ENCODE measurements at places on chromosomes 5 and 9.

- no peak for DNase-seq
Measured at GRCh38 chr5:170570476-170570875, 66.7 kb downstream of the KCNIP1 start.

- no peak for DNase-seq
Measured at GRCh38 chr9:113712053-113712452, 164.1 kb upstream of the ZNF618 start.

DNA sequence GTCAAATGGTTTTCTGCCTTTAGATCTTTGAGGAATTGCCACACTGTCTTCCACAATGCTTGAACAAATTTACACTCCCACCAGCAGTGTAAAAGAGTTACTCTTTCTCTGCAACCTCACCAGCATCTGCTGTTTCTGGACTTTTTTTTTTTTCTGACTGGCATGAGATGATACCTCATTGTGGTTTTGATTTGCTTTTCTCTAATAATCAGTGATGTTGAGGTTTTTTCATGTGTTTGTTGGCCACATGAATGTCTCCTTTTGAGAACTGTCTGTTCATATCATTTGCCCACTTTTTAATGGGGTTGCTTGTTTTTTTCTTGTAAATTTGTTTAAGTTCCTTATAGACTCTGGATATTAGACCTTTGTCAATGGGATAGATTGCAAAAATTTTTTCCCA is 129.2 kb upstream of the PTGER4 start:
- DNase-seq: no peak

- DNase-seq: no peak
Measured at GRCh38 chr5:178196986-178197385, 7.3 kb upstream of the HNRNPAB start.

DNA sequence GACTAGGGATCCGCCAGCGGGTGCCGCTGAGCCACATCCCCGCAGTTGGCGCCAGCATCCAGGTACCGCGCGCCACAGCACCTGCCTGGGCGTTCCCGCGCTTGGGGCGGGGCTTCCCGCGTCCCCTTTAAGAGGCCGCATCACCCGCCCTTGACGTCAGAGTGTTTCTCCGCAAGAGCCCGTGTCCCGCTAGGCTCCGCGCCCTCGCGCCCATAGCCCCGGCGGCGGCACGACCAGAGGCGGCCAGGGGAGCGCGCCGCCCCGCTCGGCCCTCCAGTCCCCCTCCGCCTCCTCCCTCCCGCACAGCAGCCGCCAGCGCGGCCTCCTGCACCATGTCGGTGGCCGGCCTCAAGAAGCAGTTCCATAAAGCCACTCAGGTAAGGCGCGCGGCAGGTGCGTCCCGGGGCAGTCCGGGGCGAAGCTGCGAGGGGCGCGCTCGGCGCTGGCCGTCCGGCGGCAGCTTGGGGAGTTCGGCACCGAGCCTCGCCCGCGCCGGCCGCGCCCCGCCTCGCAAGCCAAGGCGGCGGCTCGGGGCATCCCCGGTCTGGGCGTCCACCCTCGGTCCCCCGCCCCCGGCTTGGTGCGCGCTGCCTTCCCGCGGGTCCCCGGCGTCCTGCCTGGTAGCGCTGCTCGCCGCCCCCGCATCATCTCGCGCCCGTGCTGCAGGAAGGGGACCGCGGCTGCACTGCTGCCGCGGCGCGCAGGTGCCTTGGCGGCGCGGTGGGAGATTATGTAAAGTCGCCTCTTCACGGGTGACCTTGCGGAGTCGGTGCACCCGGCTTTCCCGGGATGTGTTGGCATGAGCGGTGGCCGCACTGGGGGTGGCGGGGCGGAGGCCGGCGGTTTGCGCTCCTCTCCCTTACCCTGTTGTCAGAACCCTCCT is at the start of gene SH3GL2:
Gene SH3GL2 (plus strand): TSS at position 156 of the 883 bp plus-strand sequence.
- DNase-seq: no peak

DNA sequence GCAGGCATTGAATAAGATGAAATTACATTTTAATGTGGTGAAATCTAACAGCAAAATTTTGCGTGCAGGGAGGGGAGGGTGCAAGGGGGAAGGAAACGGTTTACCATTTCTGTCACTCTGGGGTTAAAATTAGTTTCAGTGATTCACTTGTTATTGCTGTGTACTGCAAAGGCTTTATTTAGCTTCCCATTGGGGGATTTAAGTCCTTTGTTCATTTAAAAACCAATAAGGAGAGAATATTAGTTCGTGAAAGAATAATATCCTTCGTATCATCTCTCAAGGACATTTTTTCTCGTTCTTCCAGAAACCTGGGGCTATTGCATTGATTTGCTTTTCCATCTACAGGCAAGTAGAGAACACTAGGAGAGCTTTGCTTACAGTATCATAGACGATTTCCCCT is 667.8 kb upstream of the RGMB start:
- DNase-seq: no peak

DNA sequence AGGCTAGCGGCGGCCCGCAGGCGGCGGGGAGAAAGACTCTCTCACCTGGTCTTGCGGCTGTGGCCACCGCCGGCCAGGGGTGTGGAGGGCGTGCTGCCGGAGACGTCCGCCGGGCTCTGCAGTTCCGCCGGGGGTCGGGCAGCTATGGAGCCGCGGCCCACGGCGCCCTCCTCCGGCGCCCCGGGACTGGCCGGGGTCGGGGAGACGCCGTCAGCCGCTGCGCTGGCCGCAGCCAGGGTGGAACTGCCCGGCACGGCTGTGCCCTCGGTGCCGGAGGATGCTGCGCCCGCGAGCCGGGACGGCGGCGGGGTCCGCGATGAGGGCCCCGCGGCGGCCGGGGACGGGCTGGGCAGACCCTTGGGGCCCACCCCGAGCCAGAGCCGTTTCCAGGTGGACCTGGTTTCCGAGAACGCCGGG is 253 bp downstream of the SLC12A2 start:
- DNase-seq: no peak

DNA sequence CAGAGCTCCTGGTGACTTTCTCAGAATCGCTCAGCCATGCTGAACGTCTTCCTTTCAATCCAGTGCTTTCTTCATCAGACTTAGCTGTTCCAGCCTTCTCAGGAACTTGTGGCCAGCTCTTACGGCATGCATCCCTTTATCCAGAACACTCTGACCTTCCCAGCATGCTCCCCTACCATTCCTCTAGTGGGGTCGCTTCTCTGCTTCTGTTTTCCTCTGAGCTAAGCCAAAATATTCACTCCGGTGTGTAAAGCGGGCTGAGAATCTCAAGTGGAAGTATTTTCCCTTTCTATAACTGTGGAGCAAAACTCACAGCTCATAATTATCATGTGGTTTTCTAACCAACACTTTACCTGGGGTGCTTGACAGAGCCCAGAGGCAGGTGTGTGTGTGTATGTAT is 6.2 kb downstream of the DCANP1 start:
- no peak for DNase-seq

- no peak for DNase-seq
Measured at GRCh38 chr9:131981116-131981776, 98.4 kb downstream of the MED27 start.

GRCh38 chr9:105444130-105444529 is 3.7 kb upstream of the FSD1L start:
- no peak for DNase-seq

DNA sequence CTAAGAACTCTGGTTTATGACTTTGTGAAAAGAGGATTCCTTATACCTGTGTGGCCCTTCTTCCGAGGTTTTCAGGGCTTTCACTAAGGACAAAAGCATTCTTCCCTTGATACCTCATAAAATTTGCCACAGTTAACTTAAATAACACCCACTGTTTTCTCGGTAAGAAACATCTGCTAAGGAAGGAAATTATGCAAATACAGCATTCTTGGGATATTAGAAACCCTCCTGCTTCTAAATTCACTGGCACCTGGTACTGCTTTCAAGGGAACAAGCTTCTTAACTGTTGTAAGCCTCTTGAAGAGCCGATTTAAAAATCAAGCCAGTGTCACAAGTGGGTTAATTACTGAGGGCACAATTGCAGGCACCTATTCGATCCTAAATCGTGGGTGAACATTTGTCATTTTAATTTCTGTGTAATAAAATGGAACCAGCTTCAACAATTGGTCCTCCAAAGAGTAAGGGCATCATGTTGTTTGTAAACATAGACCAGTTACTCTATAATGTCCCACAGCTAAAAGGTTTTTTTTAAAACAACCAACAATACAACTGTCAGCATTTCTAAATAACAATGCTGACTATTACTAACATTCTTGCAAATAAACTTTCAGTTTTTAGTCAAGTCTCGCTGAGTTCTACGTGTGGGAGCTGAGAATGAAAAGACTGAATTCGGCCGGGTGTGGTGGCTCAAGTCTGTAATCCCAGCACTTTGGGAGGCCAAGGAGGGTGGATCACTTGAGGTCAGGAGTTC is 26.6 kb downstream of the AK3 start:
- peak; percentile 3 for DNase-seq

- DNase-seq: peak; percentile 20
Measured at GRCh38 chr5:176389135-176390123, 878 bp downstream of the HIGD2A start.

- no peak for DNase-seq
Measured at GRCh38 chr9:95772320-95773052, 103.0 kb upstream of the ERCC6L2 start.

GRCh38 chr9:130815242-130815808 is 19.7 kb upstream of the ABL1 start:
- DNase-seq: no peak

DNA sequence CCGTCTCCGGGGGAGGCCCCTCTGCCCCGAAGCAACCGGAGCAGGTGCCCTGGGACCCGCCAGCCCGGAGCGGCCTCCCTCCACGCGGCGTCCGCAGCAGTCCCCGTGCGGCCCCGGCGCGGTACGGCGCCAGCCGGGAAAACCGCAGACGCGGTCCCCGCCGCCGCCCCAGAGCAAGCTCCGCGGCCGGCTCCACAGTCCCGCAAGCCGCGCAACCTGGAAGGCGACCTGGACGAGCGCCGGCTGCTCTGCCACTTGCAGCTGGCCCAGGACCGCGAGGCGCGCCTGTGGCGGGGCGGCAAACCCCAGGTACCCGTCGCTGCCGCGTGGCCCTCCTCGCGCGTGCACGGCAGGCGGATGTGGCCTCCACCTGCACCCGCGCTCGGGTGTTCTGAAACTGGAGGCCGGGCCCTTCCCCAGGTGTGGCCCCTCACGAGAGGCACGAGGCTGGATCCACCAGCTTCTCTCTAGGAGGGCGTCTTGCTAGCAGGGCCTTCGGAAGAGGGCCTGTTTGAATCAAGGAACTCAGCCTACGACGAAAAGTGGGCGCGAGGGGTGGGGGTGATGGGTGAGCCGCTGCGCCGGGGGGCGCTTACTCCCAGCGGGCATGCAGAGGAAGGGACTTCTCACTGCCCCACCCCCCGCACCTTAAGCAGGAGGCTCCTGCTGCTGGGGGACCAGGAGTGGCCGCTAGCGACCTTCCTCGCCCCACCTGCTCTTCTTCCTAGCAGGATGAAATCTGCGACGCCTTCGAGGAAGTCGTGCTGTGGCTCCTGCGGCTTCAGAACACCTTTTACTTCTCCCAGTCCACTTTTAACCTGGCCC is 602 bp downstream of the CCNI2 start:
- no peak for DNase-seq

DNA sequence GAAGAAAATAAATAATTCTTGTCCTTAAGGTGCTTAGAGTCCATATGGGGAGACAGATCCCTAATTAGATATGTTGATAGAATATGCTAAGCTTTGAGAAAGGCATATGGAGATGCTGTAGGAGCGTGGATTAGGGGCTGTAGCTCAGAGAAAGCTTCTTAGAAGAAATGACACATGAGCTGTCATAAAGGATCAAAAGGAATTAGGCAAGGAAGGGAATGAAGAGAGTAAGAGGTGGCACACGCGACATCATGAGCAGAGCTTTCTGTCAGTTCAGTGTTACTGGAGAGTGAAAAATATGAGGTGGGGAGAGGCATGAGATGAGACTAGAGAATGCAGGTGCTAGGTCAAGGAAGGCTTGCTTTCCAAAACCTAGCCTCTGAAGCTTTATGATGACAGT is 118.6 kb downstream of the KIAA0825 start:
- no peak for DNase-seq

DNA sequence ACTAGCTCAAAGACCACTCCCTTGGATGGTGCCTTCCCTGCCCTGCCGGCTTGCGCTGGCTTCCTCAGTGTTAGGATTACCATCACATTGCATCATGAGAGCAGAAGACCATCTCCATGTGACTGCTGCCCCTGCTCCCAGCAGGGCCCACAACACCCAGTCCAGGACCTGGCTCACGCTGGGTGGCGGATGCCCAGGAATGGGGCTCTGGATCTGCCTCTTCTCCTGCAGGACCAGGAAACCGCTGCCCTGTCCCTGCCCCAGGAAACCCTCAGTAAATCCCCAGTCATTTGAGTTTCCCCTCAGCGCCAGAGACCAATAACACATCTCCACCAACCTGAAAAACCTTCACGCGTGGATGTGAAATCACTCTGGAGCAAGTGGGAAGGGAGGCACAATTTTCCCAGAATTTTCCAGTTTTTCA is 3.3 kb upstream of the RNF44 start:
- no peak for DNase-seq

GRCh38 chr5:119864286-119864685 is 234.9 kb downstream of the FAM170A start:
- DNase-seq: no peak

DNA sequence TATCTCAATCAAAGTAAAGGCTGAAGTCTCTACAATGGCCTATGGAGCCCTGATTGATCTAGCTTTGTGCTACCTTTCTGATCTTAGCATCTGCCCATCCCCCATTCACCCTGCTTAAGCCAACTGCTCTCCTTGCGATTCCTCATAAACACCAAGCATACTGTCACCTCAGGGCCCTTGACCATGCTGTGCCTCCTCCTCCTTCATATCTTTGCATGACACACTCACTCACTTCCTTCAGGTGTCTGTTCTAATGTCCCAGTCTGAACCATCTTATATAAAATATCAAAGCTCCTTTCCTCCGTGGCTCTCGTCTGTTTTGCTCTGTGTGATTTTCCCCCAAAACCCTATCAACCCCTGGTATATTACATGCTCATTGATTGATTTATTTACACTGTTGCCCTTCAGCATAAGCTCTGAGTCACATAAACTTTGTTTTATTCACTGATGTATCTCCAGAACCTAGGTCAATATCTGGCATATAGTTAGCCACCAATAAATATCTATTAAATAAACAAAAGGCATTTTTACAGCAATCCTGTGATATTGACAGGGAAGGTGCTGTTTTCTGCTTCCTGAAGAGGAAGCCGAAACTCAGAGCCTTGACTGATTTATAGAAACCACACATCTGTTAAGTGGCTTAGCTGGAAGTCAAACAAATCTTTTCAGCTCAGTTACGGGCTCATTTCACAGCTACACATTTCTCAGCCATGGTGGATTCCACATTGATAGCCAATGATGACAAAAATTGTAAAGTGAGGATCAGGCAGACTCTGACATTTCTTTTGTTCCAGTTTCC is 103.6 kb downstream of the BOD1 start:
- no peak for DNase-seq

- no peak for DNase-seq
Measured at GRCh38 chr5:72063219-72063819, 44.0 kb upstream of the MAP1B start.

- no peak for DNase-seq
Measured at GRCh38 chr9:123776708-123777537, 153.0 kb downstream of the DENND1A start.

- no peak for DNase-seq
Measured at GRCh38 chr5:174344335-174344734, 298.8 kb downstream of the NSG2 start.
